ENCODE measurements at places on chromosomes 4 and X. TPM values are rescaled to one million over a fixed set of nuclear protein-coding genes. Genes with fewer than 3 reads are reported as not detected.

RAP2C gene
- total RNA-seq: 10.1 TPM

TMEM128 gene
- 40.3 TPM for total RNA-seq

ZCCHC4 gene
- 8.9 TPM for total RNA-seq

HTRA3 gene
- total RNA-seq: 0.05 TPM

COL4A5 gene
- 5.5 TPM for total RNA-seq

PRR32 gene
- total RNA-seq: not detected

ATP8A1 gene
- 0.40 TPM for total RNA-seq

GPRASP3 gene
- 1.5 TPM for total RNA-seq

DNAAF6 gene
- not detected for total RNA-seq

ITGB1BP2 gene
- 0.59 TPM for total RNA-seq

DCK gene
- total RNA-seq: 14.6 TPM

DUSP9 gene
- 6.1 TPM for total RNA-seq
